ENCODE measurements at places on chromosomes 16 and 17.

- no peak for DNase-seq
Measured at GRCh38 chr17:31807846-31808245, 51.2 kb downstream of the COPRS start.

DNA sequence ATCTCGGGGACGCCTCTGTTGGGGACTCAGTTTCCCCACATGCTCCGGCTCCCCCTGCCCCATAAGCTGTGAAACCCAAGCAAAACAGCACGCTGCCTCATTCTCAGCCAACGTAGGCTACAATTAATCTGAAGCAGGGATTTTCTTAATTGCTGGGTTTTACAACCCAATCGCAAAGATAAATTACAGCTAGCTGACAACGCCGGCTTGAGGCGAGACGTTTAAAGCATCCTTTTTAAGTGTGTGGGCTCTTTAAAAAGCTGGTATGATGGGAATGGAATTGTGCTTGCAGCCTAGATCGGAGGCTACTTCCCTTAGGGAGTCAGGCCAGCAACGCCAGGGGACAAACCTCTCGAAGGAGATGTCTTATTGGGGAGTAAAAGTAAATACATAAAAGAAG lies 185.3 kb downstream of the ZNF423 start:
- DNase-seq = no peak

GRCh38 chr16:23060458-23061320 lies 88.6 kb downstream of the USP31 start:
- peak; percentile 39 for DNase-seq

GRCh38 chr17:66655461-66655860 lies 179.5 kb upstream of the CACNG5 start:
- no peak for DNase-seq

- no peak for DNase-seq
Measured at GRCh38 chr17:51373489-51374152, 113.3 kb downstream of the UTP18 start.

DNA sequence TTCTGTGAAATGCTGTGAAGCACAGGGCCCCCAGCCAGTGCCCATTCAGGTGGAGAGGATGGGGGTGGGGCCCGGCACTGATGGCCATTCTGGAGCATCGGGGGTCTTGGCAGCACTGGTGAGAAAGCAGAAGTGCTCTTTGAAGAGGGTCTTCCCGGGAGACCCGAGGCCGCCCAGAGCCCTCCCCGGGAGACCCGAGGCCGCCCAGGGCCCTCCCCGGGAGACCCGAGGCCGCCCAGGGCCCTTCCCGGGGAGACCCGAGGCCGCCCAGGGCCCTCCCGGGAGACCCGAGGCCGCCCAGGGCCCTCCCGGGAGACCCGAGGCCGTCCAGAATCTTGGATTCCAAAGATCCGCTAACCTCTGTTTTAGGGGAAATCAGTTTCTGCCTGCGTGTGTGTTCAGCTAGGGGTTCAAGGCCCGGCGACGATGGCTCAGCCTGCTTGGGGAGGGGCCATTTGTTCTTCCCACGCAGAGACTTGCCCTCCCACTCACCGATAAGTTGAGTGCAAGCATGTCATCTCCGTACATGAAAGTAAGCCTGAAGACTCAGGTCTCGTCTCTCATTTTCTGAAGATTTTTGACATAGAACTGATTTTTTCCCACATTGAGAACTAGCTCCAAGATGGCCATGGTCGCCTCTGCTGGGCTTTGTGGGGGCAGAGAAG lies 35.2 kb upstream of the CAPN15 start:
- no peak for DNase-seq

- peak; percentile 89 for DNase-seq
Measured at GRCh38 chr17:29617481-29618271, 5.0 kb downstream of the CORO6 start.
